Ascending aorta (tissue), 2 donors: ENCODE measurements at places on chromosomes 7 and 10.

- H3K27ac ChIP-seq, result no peak overlapping the region
- no peaks in the 10 kb centered on the region for H3K4me1 ChIP-seq
- DNase-seq, result no peak
- no peaks in the 10 kb centered on the region for H3K36me3 ChIP-seq
- no peak overlapping the region for H3K4me3 ChIP-seq
These were observed 114.1 kb upstream of the SLC26A5 start for GRCh38 chr7:103560136-103560535.

DNA sequence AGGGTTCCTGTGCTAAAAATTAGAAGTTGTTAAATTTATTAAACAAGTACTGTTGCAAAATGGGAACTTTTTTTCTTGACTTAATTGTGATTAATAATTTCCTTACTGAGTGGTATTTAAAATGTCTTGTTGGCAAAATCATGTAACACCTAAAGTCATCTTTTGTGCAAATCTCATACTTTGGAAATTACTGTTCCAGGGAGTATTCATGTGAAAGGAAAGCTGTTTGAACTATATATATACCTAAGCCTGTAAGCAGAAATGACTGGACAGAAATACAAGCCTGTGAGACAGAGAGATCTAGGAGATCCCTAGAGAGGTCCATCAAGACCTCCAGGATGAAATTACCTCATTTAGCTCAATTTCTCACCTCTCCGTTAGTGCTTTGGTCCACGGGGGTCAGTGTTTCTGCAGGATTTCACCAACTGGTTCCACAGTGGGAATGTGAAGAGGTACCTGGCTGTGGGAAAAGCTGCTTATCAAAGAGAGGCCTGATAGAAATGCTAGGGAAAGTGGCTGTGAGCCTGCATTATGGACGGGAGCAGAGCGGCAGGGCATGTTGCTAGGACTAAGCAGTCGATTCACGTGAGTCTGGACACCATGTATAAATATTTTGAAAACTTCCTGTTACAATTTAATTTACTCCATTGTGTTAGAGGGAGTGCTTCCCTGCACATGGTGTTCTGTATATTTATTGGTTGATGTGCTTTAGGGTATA is 7.9 kb downstream of the LUC7L2 start:
- no peak overlapping the region for H3K4me3 ChIP-seq
- H3K4me1 ChIP-seq, result peaks cover 2% of the 10 kb centered on the region
- H3K36me3 ChIP-seq, result no peaks in the 10 kb centered on the region
- DNase-seq, result no peak
- H3K27me3 ChIP-seq, result no peaks in the 10 kb centered on the region

DNA sequence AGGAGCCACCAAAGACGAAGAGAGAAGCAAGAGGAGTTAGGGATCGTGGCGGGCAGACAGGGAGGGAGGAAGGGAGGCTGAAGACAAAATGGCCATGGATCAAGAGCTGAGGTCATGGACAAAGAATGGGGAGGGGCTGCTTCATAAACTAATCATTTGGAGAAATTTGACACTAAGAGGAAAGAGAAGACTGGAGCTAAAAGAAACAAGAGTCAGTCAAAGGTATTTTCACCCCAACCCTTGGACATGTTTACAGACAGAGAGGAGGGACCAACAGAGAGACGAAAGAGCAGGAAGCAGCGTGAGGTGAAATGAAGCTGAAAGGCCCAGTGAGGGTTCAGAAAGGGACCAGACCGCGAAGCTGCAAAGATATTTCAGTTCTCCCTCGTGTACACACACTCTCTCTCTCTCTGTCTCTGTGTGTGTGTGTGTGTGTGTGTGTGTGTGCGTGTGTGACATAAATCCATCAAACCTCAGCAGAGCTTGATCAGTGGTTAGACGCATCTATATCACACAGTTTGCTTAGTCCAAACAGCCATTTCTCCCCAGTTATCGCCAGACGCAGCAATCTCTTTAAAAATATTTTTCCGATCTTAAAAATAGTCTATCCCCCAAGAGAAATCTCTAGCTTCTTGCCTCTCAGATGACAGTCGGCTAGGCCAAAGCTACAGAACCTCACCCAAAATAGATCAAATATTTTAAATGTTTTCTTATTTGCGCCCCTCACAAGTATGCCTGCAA is 12.5 kb upstream of the CALD1 start:
- H3K36me3 ChIP-seq, result no peaks in the 10 kb centered on the region
- peak overlapping the region; percentile 92 for H3K27ac ChIP-seq
- no peak for DNase-seq
- H3K4me3 ChIP-seq, result peak overlapping the region; percentile 23
- peaks cover 30% of the 10 kb centered on the region for H3K4me1 ChIP-seq

- no peak for DNase-seq
- H3K4me1 ChIP-seq, result no peaks in the 10 kb centered on the region
- no peaks in the 10 kb centered on the region for H3K36me3 ChIP-seq
- no peak overlapping the region for H3K4me3 ChIP-seq
- no peaks in the 10 kb centered on the region for H3K27me3 ChIP-seq
These were observed 2.9 kb downstream of the HKDC1 start for GRCh38 chr10:69223028-69223342.

GRCh38 chr7:100629117-100629716 is 12.1 kb downstream of the TFR2 start:
- H3K27ac ChIP-seq, result no peak overlapping the region
- H3K27me3 ChIP-seq, result peaks cover 5% of the 10 kb centered on the region
- DNase-seq, result no peak
- no peaks in the 10 kb centered on the region for H3K36me3 ChIP-seq
